ENCODE measurements at places on chromosomes 5 and 9.

- DNase-seq, result peak; percentile 59
Observed at GRCh38 chr9:137672907-137673791, 54.3 kb downstream of the EHMT1 start.

- peak; percentile 58 for DNase-seq
Observed at GRCh38 chr9:109467936-109468335, 30.2 kb downstream of the PTPN3 start.

GRCh38 chr5:158119961-158120723 lies 261.2 kb upstream of the CLINT1 start:
- no peak for DNase-seq

DNA sequence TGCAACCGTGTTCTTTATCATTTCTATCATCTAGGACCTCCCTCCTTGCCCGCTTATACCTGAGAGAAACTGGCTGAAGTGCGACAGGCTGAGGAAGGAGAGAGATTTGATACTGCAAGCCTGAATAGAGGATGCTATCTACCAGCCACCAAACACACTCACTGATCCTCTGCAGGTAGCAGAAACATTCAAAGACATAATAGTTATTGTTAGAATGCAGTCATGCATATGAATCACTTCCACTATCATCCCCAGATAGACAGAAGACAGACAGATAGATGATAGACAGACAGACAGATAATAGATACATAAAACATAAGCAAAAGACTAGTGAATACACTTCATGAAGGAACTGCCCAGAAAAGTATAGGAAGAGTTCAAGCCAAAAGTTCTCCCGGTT lies 32.9 kb downstream of the FAM81B start:
- DNase-seq, result no peak

DNA sequence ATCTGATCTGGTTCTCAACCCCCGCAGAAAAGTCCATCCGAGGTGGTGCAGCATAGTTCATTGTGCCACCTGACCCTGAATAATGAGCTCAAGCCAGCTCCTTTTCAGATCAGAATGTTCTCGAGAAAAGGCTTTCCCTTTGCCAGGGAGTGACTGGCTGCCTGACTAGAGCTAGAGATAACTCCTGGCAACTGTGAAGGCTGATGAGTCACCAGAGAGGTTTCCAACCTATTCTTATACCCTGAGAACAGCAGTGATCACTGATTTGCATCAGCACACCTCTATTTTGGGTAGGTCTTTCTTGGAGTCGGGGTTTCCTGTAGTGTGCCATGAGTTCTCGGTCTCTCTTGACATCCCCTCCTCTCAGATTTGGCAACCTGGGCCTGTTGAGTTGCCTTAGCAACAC lies 127.9 kb downstream of the PIK3R1 start:
- no peak for DNase-seq

DNA sequence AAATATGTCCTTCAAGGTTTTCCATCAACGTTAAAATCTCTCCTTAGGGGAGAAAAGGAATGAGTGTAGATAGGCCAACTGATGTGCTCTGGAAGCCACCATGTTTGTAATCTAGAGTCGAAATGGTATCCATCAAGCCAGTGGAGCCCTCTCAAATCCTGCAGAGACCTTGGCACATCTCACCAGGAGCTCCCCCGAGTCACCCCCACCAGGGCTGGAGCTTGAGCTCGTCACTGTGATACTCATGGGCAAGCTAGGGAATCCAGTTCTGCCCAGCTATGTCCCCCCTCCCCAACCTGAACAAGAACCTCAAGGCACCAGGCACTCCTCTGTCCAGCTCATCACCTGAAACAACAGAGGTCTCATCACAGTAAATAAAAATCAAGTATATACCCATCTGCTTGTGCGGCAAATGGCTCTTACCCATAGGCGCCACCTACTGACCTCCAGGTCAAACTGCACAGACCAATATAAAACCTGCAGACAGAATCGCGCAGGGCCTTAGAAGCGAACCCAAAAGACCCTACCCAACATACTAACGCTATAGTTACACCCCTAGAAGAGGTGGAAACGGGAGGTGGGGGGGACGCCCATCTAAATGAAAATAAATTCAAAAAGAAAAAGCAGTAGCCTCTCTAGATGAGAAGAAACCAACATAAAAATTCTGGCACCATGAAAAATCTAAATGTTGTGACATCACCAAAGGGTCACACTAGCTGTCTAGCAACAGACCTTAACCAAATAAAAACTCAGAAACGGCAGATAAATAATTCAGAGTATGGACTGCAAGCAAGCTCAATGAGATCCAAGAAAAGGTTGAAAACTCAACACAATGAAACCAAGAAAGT lies 75.0 kb downstream of the TTC39B start:
- no peak for DNase-seq

DNA sequence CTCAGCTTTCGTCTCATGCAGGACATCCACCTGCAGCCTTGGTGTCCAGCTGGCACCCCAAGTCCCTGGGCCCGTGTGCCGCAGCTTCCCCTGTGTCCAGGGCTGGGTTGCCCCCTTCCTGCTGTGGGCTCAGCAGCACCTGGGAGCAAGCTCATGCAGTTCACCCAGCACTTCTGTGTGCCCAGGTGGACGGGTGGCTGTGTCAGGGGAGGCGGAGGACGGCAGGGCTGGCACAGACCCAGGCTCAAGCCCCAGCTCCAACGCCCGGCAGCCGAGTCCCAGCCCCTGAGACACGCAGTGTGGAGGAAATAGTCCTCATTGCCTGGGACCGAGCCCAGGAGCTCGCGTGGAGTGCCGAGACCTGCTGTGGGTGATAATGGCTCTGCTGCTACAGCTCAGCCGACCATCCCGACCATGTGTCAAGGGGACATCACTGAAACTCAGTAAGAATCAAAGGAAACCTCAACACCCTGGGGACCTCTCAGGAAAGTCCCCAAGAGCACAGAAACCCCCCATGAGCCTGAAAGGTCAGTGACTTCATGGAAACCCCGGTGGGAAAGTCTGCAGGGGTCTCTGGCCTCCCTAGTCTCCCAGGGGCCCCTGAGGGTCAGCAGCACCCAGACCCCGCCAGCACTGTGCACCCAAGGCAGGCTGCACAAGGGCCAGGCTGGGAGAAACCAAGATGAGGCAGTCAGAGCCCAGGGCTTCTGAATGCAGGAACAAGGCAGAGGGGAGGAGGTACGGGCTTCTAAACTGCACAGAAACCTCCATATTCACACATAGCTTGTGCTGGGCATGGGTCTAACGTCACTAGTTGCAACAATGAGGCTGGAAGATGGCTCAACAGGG lies 38.8 kb downstream of the LPCAT1 start:
- DNase-seq, result no peak

GRCh38 chr5:66958980-66959641 lies 237.5 kb downstream of the CD180 start:
- DNase-seq, result no peak

- DNase-seq, result no peak
Observed at GRCh38 chr5:65874241-65874640, 52.1 kb upstream of the ERBIN start.

GRCh38 chr5:145681686-145682085 lies 153.5 kb downstream of the PRELID2 start:
- DNase-seq, result peak; percentile 80

- DNase-seq, result no peak
Observed at GRCh38 chr5:89729623-89730301, 679.8 kb downstream of the CETN3 start.

- peak; percentile 23 for DNase-seq
Observed at GRCh38 chr5:177008716-177009115, 2.1 kb upstream of the UIMC1 start.

- DNase-seq, result no peak
Observed at GRCh38 chr9:124014211-124014955, 2.8 kb downstream of the LHX2 start.

GRCh38 chr5:75885849-75886596 lies 168.8 kb upstream of the POC5 start:
- DNase-seq, result peak; percentile 5

DNA sequence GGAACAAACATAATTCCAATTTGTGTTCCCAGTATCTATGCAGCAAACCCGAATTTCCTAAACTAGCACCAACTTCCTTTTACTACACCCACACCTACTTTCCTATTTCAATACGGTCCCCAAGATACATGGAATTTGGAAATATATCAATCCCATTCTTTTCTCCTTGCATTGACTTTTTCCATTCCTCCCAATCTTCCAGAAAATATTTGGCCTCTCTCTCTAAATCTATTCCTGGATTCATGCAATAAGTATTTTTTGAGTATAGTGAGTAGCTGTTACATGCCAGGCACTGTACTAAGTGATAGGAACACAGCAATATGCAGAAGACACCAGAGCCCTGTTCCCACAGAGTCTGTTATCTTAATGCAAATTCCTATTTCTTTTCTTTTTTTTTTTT lies 216.2 kb upstream of the PIK3R1 start:
- DNase-seq, result no peak

GRCh38 chr5:125492977-125493376 lies 746.5 kb upstream of the ZNF608 start:
- DNase-seq, result no peak

GRCh38 chr5:6541256-6542013 lies 91.4 kb downstream of the NSUN2 start:
- DNase-seq, result no peak

DNA sequence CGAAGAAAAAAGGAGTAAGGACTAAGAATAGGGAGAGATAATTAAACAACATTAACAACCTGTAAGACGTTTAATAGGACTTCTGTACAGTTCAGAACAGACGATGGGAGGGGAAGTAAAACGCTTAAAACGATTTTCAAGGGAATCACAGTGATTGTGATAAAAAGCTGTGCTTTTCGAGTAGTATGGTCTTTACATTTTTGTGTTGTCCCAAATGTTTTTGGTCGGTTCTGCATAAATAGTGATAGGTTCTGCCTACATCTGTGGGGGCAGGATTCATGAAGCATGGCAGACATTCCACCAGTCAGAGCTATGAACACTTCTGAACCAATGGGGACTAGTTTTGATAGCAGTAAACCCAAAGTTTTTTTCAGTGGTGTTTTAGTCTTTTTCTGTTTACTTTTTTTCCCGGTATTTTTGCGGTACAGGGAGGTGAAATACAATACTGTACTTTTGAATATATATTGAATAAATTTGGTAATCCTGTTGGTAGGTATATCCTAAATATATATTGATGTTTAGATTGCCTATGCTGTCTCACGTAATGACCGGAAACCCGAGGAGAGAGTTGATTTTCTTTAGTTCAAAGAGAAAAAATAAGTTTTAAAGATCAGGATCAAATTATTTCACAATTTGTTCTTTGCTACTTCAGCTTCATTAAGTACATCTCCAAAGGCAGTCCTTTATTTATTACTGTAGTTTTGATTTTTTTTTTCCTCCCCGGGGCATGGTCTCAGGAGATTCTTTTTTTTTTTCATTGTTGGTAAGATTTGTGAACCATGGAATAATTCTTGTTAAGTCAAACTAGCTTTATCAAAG lies 1.3 kb downstream of the ERBIN start:
- DNase-seq, result peak; percentile 62

DNA sequence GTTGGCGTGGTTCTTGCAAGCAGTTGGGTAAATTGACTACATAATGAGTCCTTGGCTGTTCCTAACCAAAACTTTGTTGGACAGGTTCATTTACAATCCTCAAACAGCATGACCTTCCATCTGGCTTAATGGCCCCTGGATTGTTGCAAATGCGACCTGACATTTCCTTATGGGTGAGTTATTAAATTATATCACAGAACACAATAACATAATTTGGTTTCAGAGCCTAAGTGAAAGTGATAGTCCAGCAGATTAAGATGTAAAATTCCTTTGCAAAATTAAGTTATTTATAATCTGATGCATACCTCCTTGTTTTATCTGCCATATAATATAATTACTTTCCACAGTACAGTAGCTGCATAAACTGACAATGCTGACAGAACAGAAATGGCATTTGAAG lies 224.4 kb downstream of the TUSC1 start:
- no peak for DNase-seq

DNA sequence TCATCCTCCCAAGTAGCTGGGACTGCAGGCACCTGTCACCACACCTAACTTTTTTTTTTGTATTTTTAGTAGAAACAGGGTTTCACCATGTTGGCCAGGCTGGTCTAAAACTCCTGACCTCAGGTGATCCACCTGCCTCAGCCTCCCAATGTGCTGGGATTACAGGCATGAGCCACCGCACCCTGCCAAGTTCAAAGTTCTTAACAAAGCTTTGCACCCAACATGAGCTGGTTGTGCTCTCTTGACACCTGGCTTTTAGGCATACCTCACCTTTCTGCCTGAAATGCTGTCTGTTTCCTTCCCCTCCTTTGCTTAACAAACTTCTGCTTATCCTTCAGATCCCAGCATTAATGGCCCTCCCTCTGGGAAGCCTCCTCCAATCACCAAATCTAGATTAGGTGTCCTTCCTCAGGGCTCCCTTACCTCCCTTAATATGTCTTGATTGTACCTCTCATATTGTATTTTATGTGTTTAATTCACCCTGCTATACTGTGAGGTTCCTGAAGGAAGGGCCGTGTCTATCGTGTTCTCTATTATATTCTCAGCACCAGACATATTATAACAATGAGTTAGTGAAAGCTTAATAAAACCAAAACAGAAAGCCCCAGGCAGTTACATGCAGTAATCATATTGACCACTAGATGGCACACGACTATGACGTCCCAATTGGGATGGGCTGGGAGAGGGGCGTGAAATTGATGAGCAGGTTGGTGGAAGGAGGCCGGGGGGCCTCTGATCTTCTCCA lies 62.9 kb upstream of the PPARGC1B start:
- peak; percentile 65 for DNase-seq

DNA sequence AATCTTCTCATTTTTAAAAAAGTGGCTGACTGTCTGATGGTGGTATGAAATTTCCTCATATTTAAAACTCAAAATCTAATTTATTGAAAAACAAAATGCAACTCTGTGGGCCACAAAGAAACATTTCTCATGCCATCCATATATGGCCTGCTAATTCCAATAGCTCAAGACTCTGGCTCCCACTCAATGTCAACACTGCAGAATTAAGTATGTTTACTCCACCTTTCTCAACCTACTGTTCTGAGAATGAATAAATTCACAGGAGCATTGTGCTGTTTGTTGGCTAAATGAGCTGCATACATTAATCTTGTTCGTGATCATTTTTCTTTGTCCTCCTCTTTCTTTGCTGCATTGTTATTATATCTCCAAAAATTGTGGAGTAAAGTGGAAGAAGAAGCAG lies 79.5 kb upstream of the GABRG2 start:
- DNase-seq, result no peak

DNA sequence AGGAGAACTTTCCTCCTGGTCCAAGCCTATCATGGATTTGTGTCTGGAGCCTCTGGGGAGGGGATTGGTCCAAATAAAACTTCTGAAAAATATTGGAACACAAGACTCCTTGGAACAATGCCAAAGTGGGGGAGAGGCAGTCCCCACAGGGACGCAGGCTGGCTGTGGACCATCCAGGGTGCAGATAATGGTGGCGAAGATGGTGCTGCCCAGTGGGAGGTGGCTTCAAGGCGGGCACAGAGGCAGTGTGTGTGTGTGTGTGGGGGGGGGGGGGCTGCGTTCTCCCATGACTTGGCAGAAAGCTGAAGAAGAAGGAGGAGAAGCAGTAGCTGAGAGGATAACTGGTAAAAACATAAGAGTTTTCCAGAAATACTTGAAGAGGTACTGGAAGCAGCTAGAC lies 186.4 kb downstream of the MELK start:
- no peak for DNase-seq

DNA sequence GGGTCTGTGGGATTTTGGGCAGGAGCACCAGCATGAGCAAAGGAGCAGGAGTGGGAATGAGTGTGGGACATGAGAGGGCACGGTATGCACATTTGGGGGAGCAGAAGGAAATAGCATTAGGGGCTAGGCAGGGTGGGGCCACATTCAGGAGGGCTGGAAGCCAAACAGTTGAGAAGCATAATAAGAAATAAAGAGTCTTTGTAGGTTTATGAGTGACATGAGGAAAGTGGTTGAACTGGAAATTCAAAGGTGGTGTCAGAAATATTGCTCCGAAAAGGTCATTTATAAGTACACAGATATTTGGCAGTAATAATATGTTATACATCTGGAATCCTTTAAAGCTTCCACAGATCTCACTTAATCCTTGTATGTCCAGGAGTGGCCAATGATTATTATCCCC lies 26.4 kb downstream of the ARHGEF28 start:
- no peak for DNase-seq

Data from inflammatory macrophage (primary cell).